ENCODE measurements at places on chromosomes 6 and 20.

DNA sequence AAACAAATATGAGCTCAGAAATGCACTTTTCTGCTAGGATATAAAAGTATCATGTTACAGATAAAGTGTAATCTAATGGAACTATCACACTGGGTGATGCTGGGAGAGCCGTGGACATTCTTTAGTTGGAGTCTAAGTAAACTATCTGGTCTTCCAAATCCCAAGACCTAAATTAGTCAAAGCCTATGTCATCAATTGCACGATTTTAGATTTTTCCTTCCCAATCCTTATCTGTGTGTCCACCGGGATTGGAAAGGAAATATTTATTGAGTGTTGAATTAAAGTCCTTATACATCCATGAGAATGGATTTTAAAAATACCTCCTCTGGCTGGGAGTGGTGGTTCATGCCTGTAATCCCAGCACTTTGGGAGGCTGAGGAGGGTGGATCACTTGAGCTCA lies 19.6 kb upstream of the MRAP2 start:
- no peak for DNase-seq

GRCh38 chr6:34275128-34275804 lies 26.5 kb upstream of the SMIM29 start:
- no peak for DNase-seq

GRCh38 chr6:164069350-164069990 lies 655.0 kb downstream of the QKI start:
- DNase-seq = no peak

GRCh38 chr20:1391640-1392442 lies 1.0 kb downstream of the FKBP1A start:
- DNase-seq = no peak

DNA sequence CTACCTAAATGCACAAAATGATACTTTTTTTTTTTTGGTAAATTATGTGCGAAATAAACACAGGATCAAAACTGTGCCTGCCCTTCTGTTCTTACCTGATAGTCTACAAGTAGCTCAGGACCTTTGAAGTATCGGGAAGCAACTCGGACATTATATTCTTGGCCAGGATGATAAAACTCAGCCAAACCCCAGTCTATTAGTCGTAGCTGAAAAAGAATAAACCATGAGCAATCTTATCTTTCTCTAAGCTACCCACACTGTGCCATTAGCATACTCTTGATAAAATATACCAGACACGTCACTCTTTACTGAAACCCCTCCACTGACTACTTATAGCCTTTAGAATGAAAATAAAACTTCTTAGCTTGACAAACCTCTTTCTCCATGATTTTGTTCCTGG lies 29.8 kb upstream of the TBC1D20 start:
- no peak for DNase-seq

DNA sequence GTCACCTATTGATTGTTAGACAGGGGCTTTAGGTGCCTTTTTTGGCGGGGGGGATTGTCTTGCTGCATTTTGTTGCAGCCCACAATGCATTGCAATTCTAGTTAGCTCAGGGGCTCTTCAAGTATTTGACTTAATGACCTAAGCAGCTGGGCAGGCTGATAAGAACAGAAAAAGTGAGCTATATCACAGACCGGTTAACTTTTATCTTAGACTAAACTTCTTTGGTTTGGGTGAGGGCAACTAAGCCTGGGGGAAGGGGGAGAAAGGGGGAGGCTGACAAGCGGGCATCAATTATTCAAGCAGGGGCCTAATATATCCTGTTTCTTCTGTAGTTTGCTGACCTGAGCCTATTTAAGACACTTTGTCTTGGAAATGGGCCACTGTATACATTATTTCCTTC lies 66.0 kb upstream of the GPR6 start:
- DNase-seq = no peak

DNA sequence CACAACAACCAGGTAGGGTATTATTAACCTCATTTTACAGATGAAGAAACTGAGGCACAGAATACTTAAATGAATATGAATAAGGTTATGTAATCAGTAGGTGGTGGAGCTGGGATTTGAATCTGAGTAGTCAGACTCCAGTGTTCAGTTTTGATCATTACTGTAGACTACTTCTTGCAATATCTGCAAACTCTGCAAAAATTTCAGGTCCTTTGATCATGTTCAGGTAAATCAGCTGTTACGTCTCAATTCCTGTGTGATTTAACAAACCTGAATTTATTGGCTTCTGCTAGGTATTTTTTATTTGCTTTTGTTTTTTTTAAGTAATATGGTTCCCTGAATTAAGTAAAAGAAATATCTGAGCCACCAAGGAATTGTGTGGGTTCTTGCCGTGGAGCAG lies 70.7 kb upstream of the NOTCH4 start:
- no peak for DNase-seq

GRCh38 chr20:42336576-42336975 lies 718.4 kb upstream of the CHD6 start:
- no peak for DNase-seq

GRCh38 chr20:40741507-40742106 lies 52.6 kb upstream of the MAFB start:
- no peak for DNase-seq

DNA sequence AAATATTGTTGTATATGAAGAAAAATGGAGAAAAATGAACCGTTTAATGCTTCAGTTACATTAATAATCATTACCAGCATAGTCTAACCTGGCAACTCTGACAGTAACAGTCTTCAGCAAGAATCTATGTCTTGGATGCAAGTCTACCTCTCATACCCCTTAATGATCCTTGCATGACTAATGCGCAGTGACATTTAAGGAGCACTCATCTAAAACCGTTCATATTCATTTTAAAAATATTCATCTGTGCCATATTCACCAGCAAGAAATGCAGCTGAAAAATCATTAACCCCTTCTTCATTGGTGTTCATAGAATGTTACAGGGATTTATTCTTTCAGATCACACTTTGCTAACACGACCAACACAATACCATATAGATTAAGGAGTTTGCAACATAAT lies 227.2 kb upstream of the ASCC3 start:
- no peak for DNase-seq
